ENCODE measurements at places on chromosomes 5 and 9. TPM values are rescaled to one million over a fixed set of nuclear protein-coding genes. Genes with fewer than 3 reads are reported as not detected.

Gene BTNL8
- total RNA-seq: not detected

- no peak for DNase-seq
Observed at GRCh38 chr9:107175816-107176435, 107.2 kb upstream of the RAD23B start.

- no peak for DNase-seq
Observed at GRCh38 chr5:38529955-38530646, 26.3 kb downstream of the LIFR start.

- DNase-seq: no peak
Observed at GRCh38 chr5:1495525-1495897, 28.2 kb downstream of the LPCAT1 start.

GRCh38 chr5:17395106-17395880 lies 102.7 kb upstream of the TAF11L2 start:
- DNase-seq: no peak

GRCh38 chr9:128084746-128085145 lies 16.7 kb downstream of the SLC25A25 start:
- DNase-seq: no peak

Gene TRIM14
- total RNA-seq: 3.4 TPM

DNA sequence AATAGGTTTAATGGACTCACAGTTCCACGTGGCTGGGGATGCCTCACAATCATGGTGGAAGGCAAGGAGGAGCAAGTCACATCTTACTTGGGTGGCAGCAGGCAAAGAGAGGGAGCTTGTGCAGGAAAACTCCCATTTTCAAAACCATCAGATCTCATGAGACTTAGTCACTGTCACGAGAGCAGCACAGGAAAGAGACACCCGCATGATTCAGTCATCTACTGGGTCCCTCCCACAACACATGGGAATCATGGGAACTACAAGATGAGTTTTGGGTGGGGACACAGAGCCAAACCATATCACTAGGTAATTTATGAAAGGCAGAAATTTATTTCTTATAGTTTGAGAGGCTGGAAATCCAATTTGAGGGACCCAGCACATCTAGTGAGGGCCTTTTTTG lies 40.0 kb downstream of the MTREX start:
- no peak for DNase-seq

Gene PCDHGA2
- 0.79 TPM for total RNA-seq

GRCh38 chr9:14783358-14783757 lies 60.8 kb upstream of the CER1 start:
- DNase-seq: no peak

DNA sequence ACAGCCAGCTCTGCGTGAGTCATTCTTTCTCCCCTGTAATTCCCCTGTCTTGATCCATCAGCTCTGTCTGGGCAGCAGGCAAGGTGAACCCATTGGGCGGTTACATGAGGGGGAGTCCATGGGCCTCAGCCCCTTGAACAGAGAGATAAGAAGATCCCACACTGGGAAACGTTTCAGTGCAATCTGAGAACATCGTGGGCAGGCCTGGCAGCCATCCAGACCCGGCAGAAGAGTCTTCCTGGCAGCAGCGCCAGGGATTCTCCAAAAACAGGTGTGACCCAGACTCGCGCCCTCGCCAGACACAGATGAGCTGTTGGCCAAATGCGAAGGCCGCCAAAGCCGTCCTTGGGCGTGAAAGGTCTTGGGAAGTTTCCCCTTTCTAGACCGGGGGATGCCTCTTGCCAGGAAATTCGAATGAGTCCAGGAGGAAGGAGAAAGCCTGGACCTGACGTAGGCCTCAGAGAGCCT lies 6.4 kb upstream of the SLC12A7 start:
- DNase-seq: no peak

DNA sequence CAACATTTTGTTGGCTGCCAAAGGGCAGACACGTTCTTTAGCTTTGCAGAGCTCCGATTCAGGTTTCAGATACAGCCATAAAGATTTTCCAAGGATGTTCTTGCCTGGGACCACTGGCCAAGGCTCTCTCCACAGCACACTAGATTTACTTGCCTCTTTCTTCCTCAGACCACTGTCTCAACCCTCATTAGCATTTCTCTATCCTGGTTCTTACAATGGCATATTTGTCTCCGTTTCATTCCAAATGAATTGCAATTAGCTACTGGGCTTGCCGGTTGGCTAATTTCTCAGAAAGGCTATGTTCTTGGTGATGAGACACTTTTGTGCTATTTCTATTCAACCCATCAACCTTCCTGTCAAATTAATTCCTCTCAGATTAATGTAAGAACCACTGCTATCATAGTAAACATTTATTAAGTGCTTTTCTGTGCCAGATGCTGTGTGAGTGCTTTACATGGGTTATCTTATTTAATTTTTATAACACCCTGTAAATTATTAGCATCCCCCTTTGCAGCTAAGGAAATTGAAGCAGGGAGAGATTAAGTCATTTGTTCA lies 118.4 kb upstream of the NR3C1 start:
- DNase-seq: no peak

GRCh38 chr5:57482671-57483106 lies at the start of gene ACTBL2:
TSS of gene ACTBL2 (minus strand) at chr5:57482811. CDS start at chr5:57482707, 104 bp downstream.
- no peak for DNase-seq

- no peak for DNase-seq
Observed at GRCh38 chr9:12554636-12555035, 138.5 kb upstream of the TYRP1 start.

- no peak for DNase-seq
Observed at GRCh38 chr5:100546001-100546400, 10.8 kb downstream of the FAM174A start.

Gene CER1
- not detected for total RNA-seq

DNA sequence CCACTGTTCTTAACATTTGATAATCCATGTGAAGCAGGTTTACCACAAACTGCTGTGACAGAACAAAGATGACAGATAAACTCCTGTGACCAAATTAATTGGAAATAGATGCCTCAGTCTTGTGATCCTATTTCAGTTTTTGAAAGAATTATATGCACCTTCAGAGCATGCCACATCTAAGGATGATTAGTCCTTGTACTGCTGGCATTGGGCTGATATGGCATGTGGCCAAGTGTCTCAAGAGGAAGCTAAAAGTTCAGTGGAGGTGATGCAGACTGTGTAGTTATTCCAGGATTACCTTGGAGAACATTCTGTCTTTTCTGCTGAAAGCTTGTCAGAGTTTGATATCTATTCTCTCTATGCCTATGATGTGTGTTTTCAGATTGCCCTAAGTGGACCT lies 314.4 kb upstream of the EFNA5 start:
- peak; percentile 11 for DNase-seq

Gene RGMB
- 37.2 TPM for total RNA-seq

DNA sequence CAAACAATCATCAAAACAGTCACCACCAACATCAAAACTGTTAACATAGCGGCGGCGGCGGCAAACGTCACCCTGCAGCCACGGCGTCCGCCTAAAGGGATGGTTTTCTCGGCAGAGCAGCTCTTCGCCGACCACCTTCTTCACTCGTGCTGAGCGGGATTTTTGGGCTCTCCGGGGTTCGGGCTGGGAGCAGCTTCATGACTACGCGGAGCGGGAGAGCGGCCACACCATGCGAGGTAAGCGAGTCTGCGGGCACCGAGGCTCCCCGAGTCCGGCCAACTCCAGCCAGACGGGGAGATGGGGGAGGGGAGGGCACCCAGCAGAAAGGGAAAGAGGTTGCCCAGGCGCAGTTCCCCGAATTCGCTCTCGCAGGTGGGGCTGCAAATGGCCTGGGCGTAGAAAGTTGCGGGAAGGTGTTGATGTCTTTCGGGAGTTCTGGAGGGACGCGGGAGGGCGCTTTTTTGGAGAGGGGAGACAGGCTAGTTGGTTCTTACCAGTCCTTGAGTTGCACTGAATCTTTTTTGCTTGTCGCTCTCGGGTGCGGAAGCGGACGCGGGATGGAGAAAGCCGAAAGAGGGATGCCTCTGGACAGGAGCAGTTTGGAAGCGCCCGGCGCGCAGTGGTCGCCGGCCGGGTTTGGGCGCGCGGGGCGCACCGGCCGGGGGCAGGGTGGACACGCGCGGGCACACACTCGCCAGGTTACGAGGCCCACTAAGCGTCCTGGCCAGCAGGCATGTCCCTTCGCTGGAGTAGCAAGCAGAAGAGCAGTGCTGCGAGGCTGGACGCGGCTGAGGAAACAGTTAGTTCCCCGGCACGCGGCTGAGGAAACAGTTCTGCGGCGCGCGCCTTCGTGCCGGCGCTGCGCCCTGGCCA lies 849 bp downstream of the RORB start:
- DNase-seq: no peak

DNA sequence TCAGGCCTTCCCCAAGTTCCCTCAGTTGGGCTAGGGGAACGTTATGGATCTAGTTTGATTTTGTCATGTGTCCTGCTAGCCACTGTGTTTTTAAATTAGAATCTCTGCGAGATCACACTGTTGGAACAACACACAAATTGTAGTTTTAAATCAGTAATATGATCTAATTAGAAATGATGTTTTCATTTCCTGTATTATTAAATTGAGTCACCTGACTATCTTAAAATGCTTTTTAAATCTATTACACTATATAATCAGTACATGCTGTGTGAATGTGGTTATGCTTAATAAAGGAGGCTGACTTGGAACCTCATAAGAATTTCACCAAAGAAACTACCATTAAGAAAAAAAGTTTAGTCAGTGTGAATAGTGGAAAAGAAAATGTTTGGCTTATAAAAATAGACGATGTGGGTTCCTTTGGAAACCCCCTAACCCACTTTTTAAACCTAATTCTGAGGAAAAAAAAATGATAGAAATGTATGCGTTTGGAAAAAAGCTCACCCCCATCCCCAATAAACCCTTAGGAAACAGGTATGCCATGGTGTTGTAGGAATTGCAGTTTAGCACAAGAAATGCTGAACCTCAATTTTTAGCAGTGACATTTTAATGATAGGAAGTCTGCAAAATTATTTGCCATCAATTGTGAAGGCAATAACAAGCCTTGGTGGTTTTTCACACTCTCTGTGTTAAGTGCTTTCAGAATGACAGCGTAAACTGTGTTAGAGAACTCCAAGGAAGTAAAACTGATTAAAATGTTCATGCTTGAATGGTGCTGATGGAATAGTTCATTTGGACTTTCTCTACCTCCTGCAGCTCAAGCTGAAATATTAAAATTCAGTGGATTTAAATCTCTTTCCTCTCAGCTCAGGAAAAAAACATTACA lies 59.0 kb downstream of the TLE4 start:
- DNase-seq: no peak

Gene AMACR
- 8.9 TPM for total RNA-seq

DNA sequence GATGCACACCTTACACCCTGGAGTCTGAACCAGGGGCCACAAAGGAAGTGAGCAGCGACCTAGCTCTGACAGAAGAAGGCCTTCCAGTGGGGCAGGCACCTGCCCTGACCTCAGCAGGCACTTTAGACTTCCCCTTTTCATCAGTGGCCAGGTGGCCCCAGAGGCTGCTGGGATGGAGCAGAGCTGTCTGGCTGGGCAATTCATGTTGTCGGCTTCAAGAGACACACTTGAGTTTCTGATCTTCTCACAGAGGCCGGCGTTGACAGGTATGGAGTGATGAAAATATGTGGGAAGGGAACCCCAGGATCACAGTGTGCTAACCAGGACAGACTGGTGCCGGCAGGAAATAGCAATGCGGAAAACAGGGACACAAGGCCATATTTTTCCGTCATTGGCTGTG lies 375.5 kb downstream of the CTNND2 start:
- no peak for DNase-seq

DNA sequence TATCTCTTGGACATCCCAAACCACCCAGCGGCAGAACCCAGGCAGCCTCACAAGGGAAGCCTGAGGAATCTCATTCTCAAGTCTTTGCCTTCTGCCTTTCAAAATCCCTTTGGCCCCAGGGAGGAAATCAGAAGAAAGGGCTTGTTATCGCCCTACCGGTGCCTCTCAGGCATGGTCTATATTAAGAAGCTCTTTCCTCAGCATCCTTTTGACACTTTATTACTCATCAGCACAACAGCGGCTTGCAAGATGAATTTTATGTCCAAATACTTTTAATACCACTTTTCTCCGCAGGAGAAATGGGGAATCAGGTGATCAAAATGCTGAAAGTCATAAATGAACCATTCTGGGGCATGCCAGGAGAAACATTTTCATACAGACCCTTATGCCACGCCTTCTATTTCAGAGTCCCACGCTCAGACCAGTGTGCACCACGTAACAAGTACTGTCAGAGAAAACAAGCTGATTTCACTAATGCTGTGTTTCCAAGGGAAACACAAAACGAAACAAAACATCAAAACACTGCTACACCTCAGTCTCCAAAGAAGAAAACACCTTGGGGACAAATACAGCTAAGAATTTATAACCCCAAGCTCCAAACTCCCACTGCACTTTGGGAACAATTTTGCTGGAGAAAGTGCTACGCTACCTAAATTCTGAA lies 30.0 kb downstream of the RAPGEF1 start:
- DNase-seq: peak; percentile 41

DNA sequence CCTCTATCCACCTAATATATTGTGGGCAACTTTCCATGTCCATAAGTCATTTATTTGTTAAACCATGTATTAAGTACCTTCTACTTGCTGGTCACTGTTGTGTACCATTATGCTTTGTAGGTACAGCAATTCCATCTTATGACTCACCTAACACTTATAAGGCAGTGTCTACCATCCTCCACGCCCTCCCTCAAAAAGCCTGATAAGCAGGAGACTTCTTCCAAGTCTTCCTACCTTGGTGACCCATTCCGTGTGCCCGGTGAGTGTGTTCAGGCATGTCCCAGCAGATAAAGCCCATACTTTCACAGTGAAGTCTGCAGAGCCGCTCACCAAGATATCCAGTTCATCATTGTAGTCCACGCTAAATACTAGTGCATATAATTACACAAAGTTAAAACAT lies 17.4 kb downstream of the FBXW2 start:
- no peak for DNase-seq

Gene SLC6A19
- not detected for total RNA-seq

Gene PPP2R2B
- total RNA-seq: not detected

DNA sequence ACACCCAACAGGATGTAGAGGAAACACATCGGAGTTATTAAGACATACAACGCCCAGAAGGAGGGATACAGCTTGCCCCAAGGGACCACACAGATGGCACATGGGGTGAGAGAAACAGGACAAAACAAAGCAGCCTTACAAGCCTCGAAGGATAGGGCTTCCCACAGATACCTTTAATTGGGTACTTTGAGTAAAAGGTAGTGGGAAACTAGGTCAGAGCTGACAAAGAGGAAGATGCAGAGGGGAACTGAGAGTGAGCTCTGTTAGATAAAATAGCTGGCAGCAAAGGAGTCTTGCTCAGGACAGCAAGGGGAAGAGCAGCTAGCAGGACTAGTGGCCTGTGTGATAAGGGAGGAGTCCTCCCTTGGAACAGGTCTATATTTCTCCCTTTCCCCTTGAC lies 48.2 kb downstream of the OTP start:
- no peak for DNase-seq

- DNase-seq: no peak
Observed at GRCh38 chr9:72150661-72151060, 1.4 kb downstream of the GDA start.

GRCh38 chr9:78074385-78075291 lies 43.0 kb upstream of the GNAQ start:
- DNase-seq: no peak

Data from pulmonary artery endothelial cell (primary cell).